CD4-positive, alpha-beta T cell treated with Interleukin-2 at 100 ng/mL for 4 hours (primary cell): ENCODE measurements at places on chromosomes 7 and 10.

- DNase-seq, result no peak
Measured at GRCh38 chr7:42138691-42139090, 98.3 kb downstream of the GLI3 start.

DNA sequence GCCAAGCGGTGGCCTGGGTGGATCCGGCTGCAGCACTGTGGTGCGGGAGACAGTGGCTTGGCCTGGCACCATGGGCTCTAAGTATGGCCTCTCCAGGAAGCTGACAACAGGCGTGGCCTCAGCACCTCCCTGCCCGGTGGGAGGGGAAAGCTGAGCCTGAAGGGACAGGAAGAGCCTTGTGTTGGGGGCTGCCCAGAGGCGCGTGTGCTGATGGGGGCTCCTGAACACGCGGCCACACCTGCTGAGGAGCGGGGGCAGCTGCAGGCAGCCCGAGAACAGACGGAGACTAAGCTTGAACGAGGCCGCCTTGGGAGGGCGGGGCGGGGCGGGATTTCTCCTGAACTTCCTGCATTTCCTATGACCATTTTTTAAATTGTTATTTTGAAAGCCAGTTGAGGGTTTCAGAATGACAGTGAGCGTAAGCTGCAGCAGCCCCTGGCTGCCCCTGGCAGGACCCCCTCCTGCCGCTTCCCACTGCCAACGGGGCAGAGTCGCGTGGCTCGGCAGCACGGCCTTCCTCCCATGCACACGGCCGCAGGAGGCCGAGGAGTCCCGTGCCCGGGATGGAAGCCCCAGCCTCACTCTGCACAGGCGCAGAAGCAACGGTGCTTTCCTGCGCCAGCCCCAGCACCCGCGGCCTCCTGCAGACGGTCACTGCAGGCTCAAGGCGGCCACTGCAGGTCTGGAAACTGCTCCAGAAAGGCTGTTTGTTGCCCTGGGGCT lies 43.2 kb downstream of the DPYSL4 start:
- DNase-seq, result peak; percentile 34

DNA sequence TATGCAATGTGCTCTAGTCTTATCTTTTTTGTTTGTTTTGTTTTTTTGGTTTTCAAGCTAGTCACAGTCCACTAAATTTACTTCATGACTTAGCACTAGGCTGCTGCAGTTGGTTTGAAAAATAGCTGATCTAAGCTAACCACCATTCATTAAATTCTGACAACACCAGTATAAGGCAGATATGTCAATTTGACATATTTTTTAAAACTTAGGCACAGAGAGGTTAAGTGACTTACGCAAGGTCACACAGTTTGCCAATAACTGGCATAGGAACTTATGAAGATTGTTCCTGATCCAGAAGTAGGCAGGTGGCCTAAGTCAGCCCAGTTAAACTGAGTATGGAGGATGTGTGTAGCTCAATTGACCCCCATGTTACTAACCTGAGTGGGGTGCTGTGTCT lies 377.3 kb upstream of the NFE2L3 start:
- no peak for DNase-seq

DNA sequence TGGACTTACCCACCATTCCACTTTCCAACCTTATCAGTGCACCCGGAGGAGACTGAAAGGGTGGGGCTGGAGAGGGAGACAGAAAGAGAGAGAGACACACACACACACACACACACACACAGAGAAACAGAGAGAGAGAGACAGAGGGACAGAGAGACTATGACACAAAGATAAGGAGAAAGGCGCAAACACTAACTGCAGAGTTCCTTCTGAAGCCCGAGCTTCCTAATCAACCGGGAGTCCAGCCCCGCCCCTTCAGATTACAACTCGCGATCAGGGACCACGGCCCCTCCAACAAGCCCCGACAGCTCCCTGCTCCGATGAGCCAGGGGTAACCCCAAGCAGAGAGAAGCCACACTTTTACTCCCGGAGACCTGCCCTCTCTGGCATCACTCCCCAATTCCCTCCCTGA lies 499 bp downstream of the GAL3ST4 start:
- DNase-seq, result no peak

- DNase-seq, result peak; percentile 66
Measured at GRCh38 chr10:21724687-21725367, 190.8 kb downstream of the MLLT10 start.

- peak; percentile 83 for DNase-seq
Measured at GRCh38 chr7:322111-322671, 32.2 kb downstream of the FOXL3 start.

- peak; percentile 28 for DNase-seq
Measured at GRCh38 chr10:3926675-3927525, 141.9 kb upstream of the KLF6 start.

GRCh38 chr7:125254566-125254965 lies 324.9 kb upstream of the POT1 start:
- no peak for DNase-seq
